ENCODE measurements at places on chromosomes 12 and 14.

DNA sequence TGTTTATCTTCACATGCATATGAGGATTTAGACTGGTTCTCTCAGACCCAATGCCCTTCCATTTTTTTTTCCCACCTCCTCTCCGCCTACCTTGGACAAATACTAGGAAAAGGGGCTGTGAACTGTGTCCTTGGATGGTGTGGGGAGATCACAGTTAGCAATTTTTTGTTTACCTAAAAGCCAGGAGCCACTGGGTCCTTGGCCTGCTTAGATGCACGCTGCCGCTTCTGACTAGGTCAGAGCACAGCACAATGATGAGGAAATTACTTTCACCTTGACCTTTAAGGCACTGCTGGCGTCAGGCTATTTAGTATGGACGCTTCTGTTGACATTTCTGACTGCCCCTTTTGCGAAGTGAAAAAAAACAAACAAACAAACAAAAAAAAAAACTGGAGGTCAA is 1.9 kb downstream of the CCDC38 start:
- DNase-seq: no peak

DNA sequence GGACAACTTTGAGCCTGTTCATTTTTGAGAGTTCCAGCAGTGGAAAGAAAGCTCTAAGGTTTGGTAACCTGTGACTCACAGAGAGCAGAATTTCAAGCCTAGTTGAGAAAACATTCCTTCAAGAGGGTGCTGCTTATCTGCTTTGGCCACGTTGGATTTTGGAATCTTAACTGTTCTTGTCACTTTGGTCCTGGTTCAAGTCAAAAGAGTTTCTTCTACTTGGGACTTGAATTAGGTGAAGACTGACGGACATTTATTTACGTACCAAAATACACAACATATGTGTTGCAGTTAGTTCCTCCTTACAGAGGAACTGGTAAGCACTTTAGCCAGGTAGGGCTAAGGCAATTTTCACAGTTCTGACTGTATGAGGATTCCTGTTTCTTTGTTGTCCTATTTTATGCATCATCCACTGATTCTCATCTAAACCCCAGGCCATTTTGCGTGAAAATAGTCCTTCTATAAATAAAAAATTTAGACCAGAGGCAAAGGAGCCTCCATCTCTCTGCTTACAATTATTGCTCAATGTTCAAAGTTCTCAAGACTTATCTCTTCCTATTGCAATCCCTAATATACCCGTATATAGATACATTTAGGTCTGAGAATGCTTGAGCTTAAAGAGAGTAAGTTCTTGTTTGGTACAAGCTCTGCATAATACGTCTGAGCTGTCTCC is 580.9 kb downstream of the DIO2 start:
- DNase-seq: no peak

GRCh38 chr12:122895704-122896636 is at the start of gene VPS37B:
Gene VPS37B, minus strand, starts transcription at chr12:122896124. Its CDS starts 62 bp downstream, at chr12:122896062.
- peak; percentile 91 for DNase-seq

DNA sequence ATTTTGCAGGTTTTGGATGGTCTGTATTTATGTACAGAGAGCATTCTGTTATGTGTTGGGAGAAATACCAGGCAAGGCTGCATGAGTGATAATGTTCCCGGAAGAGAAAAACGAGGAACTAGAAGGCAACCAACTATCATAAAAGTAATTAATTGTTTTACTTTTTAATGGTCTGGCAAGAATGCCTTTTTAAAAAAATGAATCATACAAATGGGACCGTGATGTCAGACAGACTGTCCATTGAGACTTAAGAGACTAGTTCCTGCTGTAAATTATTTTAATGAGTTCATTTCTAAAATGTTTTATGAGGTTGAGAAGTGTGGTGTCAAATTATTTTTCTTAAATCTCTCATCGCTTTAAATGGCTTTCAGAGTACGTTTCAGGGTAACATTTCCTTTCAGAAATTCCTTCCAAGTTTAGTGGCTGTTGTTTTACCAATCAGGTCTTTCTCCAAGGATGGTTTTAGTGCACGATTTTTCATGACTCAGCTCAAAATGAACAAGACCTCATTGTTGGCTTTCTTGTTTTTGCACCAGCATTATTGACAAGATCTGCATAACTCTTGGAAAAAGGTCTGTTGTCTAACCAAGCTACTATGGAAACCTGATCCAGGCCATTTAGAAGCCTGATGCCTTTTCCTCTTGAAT is 86.1 kb upstream of the ARHGAP5 start:
- no peak for DNase-seq

GRCh38 chr12:93657071-93657470 is 20.1 kb upstream of the CRADD start:
- no peak for DNase-seq

DNA sequence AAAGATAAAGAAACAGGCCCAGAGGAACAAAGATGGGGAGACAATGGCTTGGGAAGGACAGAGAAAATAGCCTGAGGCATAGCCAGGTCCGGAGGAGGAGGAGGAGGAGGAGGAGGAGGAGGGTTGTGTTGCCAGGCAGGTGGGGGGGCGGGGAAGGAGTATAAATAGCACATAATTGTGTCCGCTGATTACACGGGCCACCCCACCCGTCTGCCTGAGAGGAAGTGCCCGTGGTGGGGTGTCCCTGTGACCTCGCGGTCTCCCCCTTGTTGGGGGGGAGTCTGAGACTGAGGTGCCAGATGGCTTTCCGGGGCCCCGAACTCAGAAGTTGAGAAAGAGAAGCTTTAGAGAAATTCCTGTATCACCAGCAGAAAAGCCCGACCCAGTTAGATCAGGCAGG is 1.9 kb upstream of the SP7 start:
- no peak for DNase-seq

DNA sequence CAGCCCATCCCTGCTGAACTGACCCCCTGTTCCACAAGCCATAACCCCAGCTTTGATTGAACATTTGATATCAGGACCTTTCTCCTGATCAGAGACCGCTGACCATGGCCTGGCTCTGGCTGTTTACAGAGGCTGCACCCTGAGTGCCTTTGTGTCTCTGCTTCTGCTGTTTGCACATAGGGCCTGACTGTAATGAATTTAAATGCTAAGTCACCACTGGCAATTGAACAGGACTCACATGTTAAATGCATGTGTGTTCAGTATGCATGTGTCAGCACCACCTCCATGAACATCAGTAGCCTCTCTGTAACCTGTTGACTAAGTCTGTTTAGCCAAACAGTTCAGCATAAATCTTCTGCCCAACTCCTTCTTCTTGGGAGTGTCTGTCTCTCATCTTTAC is 690.3 kb downstream of the TMEM121 start:
- no peak for DNase-seq

- DNase-seq: no peak
Observed at GRCh38 chr12:52686063-52686462, 5.9 kb upstream of the KRT1 start.

GRCh38 chr14:20546877-20547276 is 14.0 kb downstream of the RNASE9 start:
- DNase-seq: no peak

DNA sequence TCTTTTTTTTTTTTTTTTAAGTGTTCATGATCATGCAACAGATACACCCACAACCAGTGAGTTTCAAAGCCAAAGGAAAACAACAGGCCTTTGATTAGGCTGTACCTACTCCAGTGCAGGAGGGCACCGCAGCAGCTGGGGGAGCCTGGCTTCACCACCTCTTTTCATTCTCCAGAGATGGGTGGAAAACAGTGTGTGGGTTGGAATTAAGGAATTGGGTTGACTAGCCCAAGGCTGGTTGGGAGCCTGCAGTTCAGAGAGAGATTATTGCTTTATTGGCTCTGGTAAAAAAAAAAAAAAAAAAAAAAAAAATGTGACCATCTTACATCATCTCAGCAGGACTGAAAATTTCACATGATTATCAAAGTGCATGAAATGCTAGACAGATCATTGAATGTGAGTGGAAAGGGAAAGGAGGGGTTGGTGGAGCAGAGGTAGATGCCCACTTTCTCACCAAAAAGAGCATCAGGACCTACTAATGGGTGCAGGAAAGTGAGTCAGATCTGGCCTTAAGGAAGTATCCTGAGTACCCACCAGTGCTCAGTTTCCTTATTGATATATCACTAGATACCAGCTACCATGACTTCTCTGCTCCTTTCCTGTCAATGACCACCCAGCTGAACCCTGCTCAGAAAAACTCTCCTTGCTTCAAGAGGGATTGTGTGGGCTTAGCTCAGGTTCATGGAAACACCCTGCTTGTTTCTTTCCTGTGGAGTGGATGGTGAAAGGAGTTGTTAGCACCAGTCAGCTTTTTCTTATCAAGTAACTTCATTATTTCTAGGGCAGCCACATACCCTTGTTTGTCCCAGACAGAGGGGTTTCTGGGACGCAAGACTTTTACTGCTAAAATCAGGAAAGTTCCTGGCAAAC is 54.8 kb upstream of the DYRK2 start:
- DNase-seq: no peak

DNA sequence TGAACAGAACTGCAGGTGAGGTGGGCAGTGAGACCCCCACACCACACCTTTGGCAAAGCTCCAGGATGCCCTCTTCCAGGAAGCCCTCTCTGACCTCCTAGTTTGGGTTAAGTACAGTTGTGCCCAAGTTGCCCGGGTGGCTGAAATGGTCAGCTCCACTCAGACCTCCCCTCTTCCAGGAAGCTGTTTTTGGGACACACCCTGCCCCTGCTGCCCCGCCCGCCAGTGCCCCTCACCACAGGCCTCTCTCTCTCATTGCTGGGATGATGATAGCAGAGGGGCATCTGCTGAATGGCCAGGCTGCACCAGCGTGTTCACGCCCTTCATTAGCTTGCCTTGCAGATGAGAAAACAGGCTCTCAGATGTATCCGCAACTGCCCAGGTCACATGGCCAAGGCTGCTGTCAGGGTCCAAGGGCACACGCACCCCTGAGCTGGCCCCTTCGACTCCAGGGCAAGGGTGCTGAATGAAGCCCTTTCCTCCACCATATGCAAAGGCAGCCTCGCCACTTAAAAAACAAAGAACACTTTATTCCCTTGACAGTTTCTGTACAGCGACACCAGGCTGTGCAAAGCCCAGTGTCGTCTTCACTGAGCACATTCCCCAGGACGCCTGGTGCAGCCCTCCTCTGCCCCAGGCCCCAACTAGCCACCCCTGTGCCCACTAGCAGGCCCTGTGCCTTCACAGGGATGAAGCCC is 15.5 kb downstream of the SLC25A29 start:
- DNase-seq: no peak

DNA sequence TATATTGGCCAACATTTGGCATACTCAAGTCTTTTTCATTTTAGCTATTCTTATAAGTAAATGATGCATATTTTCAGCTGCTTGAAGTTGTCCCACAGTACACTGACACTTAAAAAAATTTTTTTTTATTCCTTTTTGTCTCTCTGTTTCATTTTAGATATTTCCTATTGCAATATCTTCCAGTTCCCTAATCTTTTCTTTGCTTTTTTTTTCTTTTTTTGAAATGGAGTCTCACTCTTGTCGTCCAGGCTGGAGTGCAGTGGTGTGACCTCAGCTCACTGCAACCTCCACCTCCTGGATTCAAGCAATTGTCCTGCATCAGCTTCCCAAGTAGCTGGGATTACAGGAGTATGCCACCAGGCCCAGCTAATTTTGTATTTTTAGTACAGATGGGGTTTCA is 217.4 kb upstream of the KRR1 start:
- DNase-seq: no peak

- DNase-seq: no peak
Observed at GRCh38 chr14:80872645-80873044, 68.9 kb downstream of the CEP128 start.

- no peak for DNase-seq
Observed at GRCh38 chr12:71703206-71703605, 17.3 kb downstream of the TMEM19 start.

DNA sequence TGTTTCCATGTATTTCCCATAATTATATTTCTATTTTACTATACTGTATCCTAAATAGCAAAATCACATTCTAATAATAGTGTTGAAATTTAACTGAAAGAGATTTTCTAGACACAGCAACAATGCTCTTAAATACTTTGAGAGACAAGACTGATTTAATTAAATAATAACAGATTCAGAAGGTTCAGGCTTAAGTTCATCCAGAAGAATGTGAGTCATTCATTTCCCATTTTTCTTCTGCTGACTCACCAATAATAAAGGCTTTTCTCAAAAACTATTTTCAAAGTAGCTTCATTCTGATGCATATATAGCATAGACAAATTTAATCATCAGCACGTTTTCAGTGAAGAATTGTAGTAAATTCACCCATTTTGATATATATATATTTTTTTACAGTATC is 481.4 kb downstream of the MDGA2 start:
- DNase-seq: no peak

DNA sequence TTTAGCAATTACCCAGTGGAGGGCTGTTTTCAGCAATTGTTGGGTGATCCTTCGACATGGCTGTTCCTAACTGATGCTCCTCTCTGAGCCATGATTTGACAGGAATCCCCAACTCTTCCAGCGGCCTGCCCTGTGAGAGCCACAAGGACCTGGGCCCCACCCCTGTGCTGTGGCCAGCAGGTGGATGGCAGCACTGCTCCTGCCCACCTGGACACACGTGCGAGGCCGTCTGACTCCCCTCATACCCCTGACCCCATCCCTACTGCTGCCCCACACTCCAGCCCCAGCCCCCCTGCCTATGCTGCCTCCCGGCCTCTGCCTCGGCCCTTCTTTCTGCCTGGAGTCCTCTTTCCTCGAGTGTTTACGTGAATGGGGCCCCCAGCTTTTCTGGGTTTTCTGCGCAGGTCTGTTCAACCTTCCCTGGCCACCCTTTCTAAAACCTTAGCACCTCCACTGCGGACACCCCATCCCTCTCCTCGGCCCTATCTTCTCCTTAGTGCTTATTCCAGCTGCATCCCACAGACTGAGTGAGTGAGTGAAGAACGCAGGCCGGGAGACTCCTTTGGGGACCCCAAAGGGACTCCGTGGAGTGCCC is 111.4 kb downstream of the DICER1 start:
- peak; percentile 50 for DNase-seq

DNA sequence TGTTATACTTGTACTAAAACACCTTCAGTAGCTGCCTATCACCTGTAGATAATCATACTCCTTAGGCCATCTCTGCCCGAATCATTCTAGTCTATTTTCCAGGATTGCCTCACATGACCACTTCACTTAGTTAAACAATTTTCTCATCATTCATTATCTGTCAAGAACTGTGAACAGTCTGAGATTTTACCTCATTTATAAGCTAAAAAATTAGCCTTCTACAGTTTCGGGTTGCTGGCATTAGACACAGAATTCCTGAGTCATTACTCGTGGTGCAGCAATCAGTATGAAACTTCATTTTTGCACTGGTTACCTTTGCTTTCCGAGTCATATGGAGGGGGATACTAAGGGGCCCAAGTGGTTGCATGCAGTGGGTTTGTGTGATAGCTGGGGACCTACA is 57.6 kb upstream of the OTOGL start:
- no peak for DNase-seq

- DNase-seq: no peak
Observed at GRCh38 chr14:51454351-51454750, 197.4 kb upstream of the FRMD6 start.

DNA sequence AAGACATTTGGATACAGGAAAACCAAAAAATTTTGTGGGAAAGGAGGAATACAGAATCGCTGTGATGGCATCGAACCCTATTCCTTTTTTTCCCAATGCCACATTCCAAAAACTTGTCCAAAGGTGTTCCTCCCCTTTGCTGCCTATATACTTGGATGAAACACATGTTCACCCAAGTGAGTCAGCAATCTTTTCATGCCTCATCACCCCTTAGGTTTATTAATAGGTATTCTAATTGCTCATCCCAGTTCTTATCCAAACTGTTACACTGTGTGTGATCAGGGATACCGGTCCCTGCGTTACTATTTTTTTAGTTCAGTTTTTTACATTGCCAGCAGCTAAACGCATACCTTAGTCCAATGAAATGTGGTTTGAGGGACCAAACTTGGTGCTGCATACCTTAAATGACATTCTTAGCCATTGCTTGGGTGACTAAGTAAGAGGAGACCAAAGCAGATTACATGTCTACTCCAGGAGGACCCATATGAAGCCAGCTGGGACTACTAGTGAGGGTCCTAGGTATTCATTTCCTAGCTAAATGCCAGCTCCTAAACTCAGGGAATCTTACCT is 20.6 kb upstream of the ST8SIA1 start:
- no peak for DNase-seq
